ENCODE measurements at places on chromosomes 11 and 22. TPM values are rescaled to one million over a fixed set of nuclear protein-coding genes. Genes with fewer than 3 reads are reported as not detected.
A peak's percentile ranks its signal among the peaks of the same experiment; 100 is the strongest.

The SGSM1 gene
- 1.2 TPM for total RNA-seq

The TRPM5 gene
- not detected for total RNA-seq

The LRRC56 gene
- 0.19 TPM for total RNA-seq

The PLAAT3 gene
- total RNA-seq, result 45.3 TPM

The VSTM5 gene
- 0.17 TPM for total RNA-seq

The LRRC4C gene
- total RNA-seq, result 4.0 TPM

The FBLN1 gene
- total RNA-seq, result 371 TPM

The OR8H1 gene
- not detected for total RNA-seq

The NEFH gene
- 2.7 TPM for total RNA-seq

The MYEOV gene
- not detected for total RNA-seq

The OR8G5 gene
- total RNA-seq, result not detected

The B4GAT1 gene
- 71.4 TPM for total RNA-seq

The TRIM48 gene
- not detected for total RNA-seq

The EML3 gene
- total RNA-seq, result 33.6 TPM

The BLID gene
- 3.3 TPM for total RNA-seq

The PTPN5 gene
- 3.6 TPM for total RNA-seq

The NCAPH2 gene
- total RNA-seq, result 43.3 TPM

The SLC7A4 gene
- total RNA-seq, result 0.23 TPM

The PANX3 gene
- total RNA-seq, result not detected

DNA sequence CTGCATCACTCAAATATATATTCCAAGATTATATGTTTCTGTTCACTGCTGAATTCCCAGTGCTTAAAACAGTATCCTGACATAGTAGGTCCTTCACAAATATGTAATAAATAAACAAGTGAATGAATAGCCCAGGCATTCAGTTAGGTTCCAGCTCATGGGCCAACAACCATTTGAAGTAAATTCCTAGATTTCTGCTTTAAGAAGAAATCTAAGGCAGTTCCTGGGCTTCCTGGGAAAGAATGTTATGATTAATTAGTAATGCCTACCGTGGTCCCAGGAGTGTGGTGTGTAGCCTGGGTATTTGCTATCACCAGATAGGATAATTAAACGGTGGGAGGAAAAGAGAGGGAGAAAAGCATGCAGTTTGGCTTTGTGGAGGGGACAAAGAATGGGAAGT is 576.8 kb downstream of the SOX6 start:
- no peak for DNase-seq

- no peak for DNase-seq
Observed at GRCh38 chr22:46063846-46064227, 86.5 kb upstream of the PPARA start.

DNA sequence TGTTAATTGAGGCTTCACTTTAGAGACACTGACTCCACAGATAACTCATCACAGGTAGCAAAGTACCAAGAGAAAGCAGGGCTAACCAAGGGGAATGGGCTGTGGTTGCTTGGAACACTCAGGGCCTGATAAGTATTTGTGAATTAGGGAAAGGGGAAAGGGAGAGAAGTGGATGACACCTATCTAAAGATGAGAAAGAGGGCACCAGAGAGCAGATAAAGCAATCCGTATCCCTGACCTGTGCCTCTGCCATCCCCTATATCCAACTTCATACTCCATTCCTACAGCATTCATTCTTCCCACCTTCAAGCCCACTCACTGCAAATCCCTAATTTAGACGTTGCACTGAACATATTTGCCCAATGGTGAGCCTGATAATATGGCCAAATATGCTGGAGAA is 43.0 kb upstream of the API5 start:
- no peak for DNase-seq

DNA sequence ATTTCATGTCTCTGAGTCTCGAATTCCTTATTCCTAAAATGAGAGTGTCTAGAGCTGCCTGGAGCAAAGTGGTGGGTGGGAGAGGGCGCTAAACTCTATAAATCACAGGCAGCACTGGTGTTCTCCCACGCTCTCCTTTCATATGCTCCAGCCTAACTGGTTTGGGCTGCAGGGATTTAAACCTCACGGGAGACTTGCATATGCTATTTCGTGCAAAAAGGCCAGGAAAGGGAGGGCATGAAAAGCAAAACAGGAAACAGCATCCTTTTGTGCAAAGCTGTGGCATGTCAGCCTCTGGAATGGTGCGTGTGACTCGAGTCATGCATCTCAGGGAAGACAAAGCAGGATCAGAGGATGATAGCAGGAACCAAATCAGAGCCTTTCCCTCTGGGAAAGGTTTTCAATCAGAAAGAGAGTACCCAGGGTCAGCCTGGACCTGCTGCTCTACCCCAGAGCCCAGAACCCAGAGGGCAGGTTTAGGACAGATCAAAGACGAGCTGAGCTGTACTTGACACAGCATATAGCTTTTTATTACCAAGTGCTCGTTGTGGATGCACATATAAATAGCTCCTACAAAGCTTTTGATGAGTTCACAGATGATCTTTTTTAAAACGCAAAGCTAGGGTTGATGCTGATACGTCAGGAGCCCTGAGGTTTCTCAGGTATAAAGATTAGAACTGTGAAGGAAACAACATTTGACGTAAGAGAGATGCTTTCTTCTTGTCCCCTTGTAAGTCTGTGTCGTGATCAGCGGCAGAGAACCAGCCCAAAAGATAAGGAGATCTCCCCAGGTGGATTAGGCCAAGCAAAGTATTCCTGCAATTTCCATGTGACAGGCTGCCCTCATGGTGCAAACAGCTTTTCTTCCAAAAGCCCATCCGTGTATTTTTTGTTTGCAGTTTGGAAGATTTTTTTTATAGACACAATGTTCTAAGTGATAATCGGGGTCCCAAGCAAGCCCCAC is 46.2 kb upstream of the YWHAH start:
- no peak for DNase-seq

DNA sequence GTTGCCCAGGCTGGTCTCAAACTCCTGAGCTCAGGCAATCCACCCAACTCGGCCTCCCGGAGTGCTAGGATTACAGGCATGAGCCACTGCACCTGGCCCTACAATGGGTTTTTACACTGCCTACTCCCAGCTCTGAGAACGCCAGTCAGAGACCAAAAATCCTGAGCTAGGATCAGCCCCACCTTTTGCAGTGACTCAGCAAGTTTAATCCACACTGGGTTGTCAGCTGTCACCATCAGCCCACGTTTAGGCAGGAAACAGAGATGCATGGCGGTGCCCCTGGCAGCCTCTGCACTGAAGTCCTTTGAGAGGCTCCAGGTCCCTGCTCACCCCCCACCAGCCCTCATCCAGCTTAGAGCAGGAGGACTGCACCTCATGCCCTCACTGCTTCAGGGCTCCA is 117.6 kb downstream of the ARHGAP8 start:
- no peak for DNase-seq

GRCh38 chr11:79189601-79190000 is 251.2 kb downstream of the TENM4 start:
- DNase-seq, result no peak

GRCh38 chr11:106520146-106520912 is 442.9 kb downstream of the AASDHPPT start:
- DNase-seq, result no peak

GRCh38 chr22:17638182-17638431 is 450 bp upstream of the BCL2L13 start:
- no peak for DNase-seq

GRCh38 chr22:42473484-42474193 is 41.4 kb upstream of the NFAM1 start:
- DNase-seq, result no peak

DNA sequence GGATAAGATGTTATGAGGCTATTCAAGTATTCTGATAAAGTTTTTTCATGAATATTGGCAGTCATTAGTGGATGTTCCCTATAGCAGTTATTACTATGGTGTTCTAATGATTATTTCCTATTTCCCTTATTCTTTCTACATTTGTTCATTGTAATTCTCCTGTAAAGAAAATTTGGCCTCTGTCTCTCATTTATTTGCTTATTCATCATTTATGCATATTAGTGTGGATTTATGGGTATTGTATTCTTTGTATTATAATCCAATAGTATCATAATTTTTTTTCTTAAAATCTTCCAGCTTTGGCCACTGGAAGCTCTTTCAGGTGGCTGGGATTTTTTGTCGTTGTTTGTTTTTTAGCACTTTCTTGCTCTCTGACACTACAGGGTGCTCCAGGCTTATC is 47.3 kb downstream of the JAM3 start:
- DNase-seq, result no peak

- no peak for DNase-seq
Observed at GRCh38 chr11:107780775-107781174, 68.9 kb upstream of the SLN start.

GRCh38 chr11:1218788-1219445 is 3.9 kb upstream of the MUC5B start:
- no peak for DNase-seq

DNA sequence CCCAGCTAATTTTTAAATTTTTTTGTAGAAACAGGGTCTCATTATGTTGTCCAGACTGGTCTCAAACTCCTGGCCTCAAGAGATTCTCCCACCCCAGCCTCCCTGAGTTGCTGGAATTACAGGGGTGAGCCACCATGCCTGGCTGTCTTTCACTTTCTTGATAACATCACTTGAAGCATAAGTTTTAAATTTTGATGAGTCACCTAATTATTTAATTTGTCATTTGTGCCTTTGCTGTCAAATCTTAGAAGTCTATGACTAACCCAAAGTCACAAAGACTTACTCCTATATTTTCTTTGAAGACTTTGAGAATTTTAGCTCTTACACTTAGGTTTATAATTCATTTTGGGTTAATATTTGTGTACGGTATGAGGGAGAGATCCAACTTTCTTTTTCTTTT is 14.5 kb upstream of the MSANTD2 start:
- DNase-seq, result no peak

DNA sequence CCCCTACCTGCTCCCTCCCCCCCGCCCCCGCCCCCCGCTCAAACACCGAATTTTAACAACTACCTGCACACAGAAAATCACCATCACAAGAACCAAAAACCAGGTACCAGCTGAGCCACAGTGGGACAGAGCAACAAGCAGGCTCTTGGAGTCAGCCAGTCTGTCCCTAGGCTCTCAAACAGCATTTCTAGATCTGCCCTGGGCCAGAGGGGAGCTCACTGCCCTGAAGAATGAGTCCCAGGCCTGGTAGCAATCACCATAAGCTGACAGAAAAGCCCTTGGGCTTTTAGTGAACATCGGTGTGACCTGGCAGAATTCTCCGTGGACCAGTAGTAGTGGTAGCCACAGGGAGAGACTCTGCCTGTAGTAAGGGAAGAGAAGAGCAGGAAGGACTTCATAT is 58.3 kb downstream of the C11orf87 start:
- no peak for DNase-seq

DNA sequence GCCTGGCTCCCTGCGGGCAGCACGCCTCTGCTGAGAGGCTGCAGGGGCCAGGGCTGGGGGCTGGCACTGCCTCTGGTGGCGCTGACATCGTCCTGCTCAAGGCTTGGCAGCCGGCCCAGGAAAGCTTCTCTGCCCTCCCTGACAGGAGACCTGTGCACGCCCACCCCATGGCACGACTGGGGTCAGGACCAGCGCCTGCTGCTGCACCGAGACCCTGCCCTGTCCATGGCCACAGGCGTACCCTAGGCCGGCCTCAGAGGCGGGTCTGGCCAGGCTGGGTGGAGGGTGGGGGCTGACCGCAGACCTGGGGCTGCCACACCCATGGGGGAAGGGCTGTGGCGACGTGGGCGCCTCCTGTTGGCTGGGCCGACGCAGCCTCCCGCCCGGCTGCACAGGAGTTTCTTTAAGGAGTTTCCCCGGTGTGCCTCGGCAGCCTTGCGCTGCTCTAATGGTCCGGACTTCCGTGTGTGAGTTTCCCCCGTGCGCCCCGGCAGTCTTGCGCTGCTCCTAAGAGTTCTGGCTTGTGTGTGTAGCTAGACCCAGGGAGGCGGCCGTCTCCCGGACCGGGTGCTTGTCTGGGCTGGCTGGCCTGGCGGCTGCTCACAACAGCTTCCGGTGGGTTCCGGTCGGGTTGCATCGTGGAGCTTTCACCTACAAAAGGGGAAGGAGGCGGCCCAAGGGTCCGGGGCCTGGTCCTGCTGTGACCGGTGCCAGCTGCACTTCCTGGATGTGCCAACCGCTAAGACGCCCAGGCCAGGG is 4.6 kb downstream of the TRABD start:
- peak; percentile 93 for DNase-seq

DNA sequence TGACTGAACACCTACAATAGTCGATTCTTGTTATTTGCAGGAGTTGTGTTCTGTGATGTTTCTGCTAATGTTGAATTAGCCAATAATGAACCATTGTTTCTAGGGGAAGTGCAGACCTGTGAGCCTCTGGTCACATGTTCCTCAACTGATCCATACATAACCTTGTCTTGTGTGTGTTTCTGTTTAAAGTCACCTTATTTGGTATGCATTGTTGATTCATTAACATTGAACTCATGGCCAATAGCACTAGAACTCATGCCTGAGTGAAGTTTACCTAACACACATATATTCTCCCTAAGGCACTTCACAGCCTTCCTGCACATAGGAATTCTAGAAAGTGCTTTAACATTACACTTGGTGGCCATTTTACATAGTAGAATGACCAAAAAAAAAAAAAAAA is 271.8 kb upstream of the PLET1 start:
- no peak for DNase-seq

GRCh38 chr22:23564276-23564675 is 15.8 kb downstream of the IGLL1 start:
- DNase-seq, result no peak

GRCh38 chr22:26785932-26786331 is 128.5 kb downstream of the MIAT start:
- DNase-seq, result no peak

- no peak for DNase-seq
Observed at GRCh38 chr11:64608636-64609035, 17.6 kb downstream of the SLC22A12 start.

DNA sequence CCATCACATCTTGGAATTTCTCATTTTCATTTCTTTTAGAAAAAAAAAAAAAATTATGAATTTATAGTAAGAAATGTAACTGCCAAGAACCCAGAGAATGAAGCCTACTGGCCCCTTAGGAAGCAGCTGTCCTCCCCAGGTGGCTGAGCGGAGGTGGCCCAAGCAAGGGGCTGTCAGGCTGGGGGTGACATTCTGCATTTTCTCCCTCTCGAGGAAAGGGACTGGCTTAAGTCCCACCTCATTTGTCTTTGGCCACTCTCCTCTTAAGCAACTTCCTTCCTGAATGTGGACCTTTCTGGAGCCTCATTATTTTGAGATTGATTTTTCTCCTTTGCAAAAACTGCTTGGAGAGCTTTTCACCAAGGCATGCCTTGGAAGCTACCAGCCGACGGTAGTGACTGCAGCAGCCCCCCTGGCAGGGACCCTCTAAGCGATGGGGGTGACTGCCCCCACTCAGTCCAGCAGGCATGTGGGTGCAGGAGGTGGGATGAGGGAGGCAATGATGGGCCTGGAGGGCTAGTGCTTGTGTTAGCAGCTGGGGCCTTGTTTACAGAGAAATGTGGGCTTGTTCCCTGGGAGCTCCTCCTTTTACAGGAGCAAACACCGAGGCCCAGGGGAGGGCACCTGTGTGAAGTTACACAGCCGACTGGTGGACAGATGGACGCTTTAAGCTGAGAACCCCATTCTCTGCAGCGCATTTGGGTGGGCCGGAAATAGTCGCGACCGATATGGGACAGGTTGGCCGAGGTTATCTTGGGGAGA is 111.7 kb downstream of the MORC2 start:
- peak; percentile 83 for DNase-seq
